ENCODE measurements at places on chromosomes 16 and 17. TPM values are rescaled to one million over a fixed set of nuclear protein-coding genes. Genes with fewer than 3 reads are reported as not detected.

NEUROD2 gene
- 0.17 TPM for total RNA-seq

ACSM5 gene
- 1.1 TPM for total RNA-seq

- H3K4me3 ChIP-seq = peak overlapping the region; percentile 32
- no peak overlapping the region for H3K27ac ChIP-seq
- no peaks in the 10 kb centered on the region for H3K27me3 ChIP-seq
- H3K4me1 ChIP-seq = no peaks in the 10 kb centered on the region
Measured at GRCh38 chr17:47708312-47708863, 14.4 kb downstream of the TBKBP1 start.

DNA sequence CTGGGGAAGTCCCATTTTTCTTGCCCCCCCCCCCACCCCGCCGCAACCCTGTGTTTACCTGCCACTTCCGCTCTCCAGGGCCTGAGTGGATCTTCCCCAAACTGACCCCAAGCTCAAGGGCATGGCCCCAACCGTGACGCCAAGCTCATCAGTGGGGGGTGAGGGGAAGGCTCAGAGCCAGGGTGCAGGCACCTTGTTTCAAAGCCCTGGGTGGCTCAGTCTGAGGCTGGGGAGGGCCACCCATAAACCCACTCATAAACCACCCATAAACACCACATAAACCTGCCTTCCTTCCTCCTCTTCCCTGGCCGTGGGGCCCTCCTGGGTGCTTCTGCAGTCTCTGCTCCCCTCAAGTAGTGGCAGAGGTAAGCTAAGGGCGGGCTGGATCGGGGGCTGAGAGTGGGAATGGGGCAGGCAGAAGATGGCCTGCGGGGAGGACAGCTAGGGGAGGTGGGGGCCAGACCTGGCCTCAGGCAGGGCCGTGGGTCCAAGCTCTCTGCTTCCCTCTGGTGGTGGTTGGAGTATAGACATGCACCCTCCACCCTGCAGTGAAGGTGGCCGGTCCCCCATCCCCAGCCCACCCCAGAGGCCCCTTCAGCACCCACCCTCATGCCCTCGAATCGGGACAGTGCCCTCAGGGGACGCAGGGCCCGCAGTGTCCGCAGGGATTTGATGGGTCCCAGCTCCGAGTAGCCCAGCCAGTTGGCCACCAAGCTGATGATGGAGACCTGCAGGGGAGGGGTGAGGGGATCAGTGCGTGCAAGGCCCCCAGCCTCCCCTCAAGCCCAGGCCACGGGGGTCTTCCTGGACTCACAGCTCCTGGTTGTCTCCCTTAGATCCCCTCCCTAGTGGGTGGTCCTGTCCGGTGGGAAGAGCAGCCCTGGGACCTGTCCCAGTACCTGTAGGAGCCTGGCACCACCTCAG lies 14.6 kb upstream of the CD79B start:
- no peak overlapping the region for H3K4me3 ChIP-seq
- peak; percentile 15 for DNase-seq
- H3K4me1 ChIP-seq = no peaks in the 10 kb centered on the region
- no peak overlapping the region for H3K27ac ChIP-seq

DNA sequence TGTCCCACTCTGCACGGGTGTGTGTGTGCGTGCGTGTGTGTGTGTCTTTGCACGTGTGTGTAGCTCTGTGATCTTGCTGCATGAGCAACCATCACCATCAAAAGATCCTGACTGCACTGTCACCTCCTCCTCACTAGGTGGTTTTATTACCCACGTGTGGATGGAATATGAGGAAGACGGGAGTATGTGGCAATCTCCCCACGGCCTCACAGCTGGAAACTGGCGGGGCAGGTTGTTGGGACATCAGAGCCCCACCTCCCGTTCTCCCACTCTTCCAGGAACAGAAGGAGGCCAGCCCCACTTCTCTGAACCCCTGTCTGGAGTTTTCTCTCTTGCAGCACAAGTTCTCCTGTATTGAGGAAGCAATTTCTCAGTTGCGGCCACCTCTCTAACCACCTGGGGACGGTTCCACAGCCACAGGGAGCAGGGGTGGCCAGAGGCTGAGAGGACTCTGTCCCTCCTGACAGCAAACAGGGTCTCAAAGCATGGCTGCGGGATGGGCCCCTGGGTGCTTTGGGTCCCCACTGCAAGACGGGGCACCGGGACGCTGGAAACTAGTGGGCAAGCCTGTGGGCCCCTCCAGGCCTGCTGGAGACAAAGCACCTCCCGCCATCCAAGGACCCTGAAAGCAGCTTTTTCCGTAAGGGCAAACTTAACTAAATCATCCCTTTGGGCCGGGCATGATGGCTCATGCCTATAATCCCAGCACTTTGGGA lies 27.9 kb upstream of the ATP2C2 start:
- no peak overlapping the region for H3K27ac ChIP-seq
- peaks cover 4% of the 10 kb centered on the region for H3K4me1 ChIP-seq
- H3K36me3 ChIP-seq = no peaks in the 10 kb centered on the region
- peak; percentile 89 for DNase-seq

Measured in prostate gland (tissue), 2 donors.